ENCODE measurements at places on chromosomes 5 and 9. TPM values are rescaled to one million over a fixed set of nuclear protein-coding genes. Genes with fewer than 3 reads are reported as not detected.

ENTPD8 gene
- not detected for total RNA-seq

ANKRD18B gene
- total RNA-seq = not detected

- no peak for DNase-seq
These were observed 89.4 kb downstream of the SNX18 start for GRCh38 chr5:54607006-54607405.

DNA sequence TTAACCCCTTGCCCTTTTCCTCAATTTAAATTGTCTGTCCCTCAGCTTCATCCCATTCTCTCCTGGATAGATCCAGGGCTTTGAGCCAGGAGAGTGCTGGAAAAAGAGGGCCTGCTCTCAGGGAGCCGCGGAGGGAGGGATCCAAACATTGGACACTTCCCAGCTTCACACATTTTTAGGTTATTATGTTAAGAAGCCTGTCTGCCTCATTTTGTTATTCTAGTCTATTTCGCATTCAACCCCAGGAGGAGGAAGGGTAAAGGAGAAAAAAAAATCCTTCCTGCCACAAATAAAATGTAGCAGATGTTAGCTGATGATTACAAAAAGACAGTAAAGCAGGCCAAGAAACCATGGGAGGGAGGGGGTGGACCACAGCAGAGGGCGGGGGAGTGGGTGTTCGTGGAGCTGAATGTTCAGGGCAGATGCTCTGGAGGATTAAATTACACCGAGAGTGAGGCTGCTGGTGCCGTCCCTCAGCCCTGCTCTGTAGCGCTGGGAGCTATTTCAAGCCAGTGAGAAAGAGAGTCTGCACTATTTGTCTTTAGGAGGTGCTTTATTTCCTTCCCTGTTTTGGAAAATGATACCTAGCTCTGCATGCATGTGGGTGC, 60.6 kb upstream of the ZFR start:
- DNase-seq = peak; percentile 98

DNA sequence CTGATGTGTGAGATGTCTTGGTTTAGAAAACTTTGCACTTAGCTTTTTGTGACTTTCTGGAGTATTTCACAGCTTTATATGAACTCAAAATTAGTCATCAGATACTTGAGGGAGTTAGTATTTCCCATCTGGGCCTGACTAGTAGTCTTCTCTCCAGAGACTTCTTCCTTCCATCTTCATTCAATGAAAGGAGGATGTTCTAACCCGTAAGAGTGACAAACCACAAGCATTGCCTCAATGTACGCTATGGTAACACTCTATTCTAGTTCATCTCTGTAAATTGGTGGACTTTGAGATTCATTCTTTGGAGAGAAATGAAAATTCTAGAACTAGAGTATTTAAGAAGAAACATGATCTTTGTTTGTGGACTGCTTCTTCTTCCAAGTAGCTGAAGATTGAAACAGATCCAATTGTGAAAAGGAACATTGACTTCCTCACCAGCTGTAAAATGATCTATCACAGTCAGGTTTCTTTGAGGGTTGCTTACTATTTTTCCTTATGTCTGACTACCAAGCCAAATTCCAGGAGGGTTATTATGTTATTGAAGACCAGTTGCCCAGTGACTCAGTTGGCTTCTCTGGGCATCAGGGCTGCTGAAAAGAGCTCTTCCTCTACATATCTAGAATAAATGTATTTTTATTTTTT, 157.6 kb downstream of the SLC12A2 start:
- peak; percentile 43 for DNase-seq

DNA sequence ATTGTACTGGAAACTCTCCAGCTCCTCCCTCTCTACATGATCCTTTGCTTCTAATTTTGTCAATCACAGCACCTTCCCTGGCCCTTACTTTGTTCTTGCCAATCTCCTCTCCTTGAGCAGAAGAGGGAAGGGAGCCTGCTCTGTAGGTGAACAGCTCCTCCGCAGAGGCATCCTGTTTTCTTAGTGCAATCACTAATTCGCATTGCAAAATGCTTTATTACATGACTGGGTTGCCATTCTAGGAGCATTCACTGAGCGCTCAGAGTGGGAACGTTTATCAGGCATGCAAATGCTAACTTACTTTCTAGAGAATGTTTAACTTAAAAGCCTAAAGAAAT, 416 bp upstream of the SNX18 start:
- DNase-seq = no peak

TRIO gene
- total RNA-seq = 222 TPM

Measured in fibroblast of the aortic adventitia (primary cell).